Stimulated activated CD8-positive, alpha-beta memory T cell treated with anti-CD3 and anti-CD28 coated beads, Interleukin-2, amount 100 ng/mL, for 1 hour (primary cell): ENCODE measurements at places on chromosomes 3 and 15.

- no peak for DNase-seq
These were observed 25.8 kb downstream of the CHRM5 start for GRCh38 chr15:33994005-33994615.

DNA sequence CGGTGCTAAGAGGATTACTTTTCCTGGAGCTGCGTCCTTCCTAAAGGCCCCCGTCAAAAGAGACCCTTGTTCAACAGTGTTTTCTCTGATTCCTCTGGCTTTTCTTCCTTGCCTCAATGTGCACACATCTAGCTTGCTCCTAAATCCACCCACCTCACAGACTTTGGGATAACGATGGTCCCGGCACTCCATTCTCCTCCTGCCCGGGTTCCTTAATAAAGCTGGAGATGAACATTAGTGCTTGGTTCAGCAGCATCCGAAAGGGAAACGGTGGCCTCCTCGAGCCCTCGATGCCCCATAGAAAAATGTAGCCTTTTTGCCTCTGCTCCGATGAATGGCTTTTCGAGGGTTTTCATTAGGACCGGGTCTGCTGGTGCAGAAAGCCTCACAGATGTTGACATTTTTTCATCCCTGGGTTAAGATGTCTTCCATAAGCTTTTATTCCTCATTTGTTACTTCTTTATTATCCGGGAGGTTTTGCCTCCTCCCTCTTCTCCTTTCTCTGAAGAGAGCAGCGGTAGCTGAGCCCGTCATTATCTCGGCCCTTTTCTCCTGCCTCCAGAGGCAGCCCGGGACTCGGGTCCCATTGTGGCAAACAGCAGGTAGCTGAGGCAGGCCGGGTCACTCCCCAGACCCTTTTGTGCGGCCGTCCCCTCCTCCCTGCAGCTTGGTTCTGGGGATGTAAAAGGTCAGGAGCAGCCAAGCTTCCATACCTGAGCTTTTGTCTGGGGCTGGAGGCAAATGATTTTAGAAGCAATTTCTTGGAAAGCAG, 64.6 kb downstream of the CPN2 start:
- no peak for DNase-seq

DNA sequence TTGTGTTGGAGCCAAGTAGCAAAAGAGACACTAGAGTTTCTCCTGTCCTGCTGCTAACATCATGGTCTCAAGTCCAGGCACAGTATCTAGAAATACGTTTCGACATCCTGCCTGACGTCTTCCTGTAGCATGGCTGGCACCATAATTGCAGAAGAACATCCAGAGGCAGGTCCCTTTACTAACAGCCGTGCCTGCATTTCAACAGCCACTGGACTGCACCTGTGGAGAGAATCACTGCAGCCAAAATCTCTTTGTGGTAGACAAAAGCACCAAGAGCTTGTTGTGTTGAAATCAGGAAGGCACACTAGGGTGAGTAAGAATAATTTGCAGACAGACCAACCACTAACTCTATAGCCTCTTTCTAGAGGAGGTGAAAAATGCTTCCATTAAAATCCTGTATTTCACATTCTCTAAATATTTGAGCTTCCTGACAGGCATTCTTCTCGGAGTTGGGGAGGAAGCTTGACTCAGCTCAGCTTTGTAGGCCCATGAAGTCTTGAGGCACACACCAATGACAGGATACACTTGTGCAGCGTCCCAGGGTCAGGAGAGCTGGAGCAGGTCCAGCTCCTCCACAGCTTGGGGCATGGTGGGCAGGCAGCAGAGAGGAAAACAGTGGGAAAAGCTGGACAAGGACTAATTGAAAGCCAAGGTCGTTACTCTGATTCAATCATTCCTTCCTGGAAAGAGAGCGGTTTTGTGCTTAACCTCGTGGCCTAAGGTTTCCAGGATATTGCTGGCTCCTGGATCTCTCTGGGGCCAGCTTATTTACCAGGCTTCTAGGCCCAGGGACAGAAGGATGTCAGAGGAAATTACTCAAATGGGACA, 244.9 kb downstream of the FAM43A start:
- no peak for DNase-seq

DNA sequence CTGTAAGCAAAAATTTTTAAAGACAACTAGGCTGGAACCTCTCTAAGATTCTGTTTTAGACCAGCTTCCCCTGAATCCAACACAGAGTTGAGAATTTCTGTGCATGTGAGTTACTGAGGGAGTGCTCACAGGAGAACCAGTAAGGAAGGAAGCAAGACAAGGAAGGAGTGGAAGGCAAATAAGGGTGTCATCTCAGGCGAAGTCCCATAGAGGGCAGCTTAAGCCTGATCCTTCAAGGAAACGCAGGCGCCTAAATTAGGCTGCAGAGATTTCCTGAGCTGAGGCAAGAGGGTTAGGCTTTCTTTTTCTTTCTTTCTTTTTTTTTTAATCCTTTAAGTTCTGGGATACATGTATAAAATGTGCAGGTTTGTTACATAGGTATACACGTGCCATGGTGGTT, 36.2 kb upstream of the COL6A6 start:
- no peak for DNase-seq

- no peak for DNase-seq
These were observed 35.2 kb downstream of the DNASE1L3 start for GRCh38 chr3:58175437-58176184.

DNA sequence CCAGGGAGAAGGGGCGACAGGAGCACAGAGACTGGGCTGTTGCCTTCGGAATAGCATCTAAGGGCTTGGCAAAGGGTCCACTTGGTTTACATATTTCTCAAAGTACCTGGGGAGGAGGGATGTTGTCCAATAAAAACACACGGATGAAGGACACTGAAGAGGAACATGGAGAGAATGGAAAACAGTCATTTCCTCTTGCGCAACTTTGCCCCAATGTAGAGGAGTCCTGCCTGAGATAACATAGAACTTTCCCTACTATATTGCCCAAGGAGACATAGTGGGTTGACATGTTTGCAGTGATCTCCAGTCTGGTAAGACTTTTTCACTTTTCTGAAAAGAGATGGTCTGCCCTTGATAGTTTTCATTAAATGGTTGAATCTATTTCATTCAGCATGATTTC, 468.8 kb upstream of the SUCLG2 start:
- no peak for DNase-seq
